Daoy (cell line): ENCODE measurements at places on chromosomes 1 and 21. TPM values are rescaled to one million over a fixed set of nuclear protein-coding genes. Genes with fewer than 3 reads are reported as not detected.

CDCA8 gene
- total RNA-seq: 33.6 and 44.3 TPM in 2 replicates

RIIAD1 gene
- total RNA-seq: not detected in 2 replicates

NRIP1 gene
- 18.1 and 22.6 TPM in 2 replicates for total RNA-seq

DYNLT4 gene
- not detected in 2 replicates for total RNA-seq

LRRC38 gene
- not detected in 2 replicates for total RNA-seq

CLCA2 gene
- total RNA-seq: not detected in 2 replicates

NKAIN1 gene
- 0.27 and 0.63 TPM in 2 replicates for total RNA-seq

PTGFR gene
- 1.8 and 2.9 TPM in 2 replicates for total RNA-seq

TSPAN1 gene
- total RNA-seq: 2.7 TPM in 1 of 2 replicates, not detected in the other
